ENCODE measurements at places on chromosomes 6 and 20.

- no peak for DNase-seq
Measured at GRCh38 chr6:36692220-36692619, 5.4 kb upstream of the RAB44 start.

DNA sequence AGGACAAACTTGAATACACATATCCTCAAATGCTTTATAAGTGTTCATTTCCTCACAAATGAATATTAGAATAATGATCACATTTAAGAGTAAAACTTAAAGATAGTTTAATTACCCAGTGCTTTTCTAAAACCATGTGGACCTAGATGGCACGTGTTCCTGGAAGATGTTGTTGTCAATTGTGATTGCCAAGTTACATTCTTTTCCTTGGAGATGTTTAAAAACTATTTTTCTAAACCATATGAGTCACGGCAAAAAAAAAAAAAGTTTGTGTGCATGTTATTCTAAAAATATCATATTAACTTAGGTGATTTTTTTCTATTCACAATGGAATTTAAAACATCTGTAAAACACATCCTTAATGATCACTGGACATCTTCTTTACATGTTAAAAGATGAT, 51.1 kb downstream of the RCAN2 start:
- no peak for DNase-seq

- DNase-seq = no peak
Measured at GRCh38 chr20:64212755-64213154, 42.8 kb upstream of the PCMTD2 start.

GRCh38 chr6:137254966-137255365, 35.8 kb upstream of the IFNGR1 start:
- no peak for DNase-seq

DNA sequence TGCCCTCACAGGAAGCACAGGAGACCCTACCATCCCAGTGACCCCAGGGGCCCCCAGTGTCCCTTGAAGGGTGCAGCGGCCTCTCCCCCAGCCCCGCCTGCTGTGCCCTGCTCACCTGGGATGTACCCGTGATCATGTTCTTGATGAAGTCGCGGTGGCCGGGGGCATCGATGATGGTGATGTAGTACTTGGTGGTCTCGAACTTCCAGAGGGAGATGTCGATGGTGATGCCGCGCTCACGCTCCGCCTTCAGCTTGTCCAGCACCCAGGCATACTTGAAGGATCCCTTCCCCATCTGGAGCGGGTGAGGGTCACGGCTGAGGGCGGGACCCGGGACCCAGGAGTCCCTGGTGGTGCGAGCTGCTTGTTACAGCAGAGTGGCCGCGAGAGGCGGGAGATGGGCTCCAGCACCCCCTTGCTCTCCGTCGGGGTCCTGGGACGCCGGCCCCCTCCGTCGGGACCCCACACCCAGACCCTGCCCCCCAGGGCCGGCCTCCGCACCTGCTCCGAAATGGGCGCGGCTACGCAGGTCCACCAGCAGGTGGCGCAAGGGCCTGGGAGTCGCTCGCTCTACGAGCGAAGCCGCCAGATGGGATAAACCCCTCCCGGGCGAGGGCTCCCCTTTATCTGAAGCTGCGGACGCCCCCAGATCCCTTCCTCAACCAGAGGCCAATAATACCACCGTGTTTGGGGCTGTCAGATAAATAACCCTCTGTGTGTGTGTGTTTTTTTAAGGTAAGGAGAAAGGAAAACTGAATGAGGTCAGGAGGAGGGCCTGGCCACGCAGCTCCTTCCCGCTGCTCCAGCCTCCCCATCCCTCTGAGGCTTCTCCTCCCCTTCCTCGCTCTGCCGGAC, 2.9 kb downstream of the EEF1A2 start:
- peak; percentile 73 for DNase-seq

GRCh38 chr6:109446072-109446471, 5.5 kb downstream of the SMPD2 start:
- DNase-seq = no peak

DNA sequence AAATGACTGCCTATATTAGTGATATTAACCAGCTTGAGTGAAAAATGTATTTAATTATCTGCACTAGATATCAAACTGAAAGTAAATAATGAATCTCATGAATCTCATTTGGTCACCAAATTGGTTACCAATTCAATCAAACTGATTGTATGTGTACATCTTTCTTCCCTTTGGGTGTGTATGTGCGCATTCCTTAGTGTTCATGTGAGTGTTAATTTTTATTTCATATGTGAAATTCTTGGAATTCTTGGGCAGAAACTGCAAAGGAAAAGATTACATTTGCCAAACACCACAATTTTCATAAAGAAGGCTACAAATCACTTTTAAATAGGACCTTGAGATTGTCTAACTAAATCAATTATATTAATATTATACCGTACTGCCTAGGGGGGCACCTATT, 648.4 kb upstream of the MARCKS start:
- DNase-seq = no peak

DNA sequence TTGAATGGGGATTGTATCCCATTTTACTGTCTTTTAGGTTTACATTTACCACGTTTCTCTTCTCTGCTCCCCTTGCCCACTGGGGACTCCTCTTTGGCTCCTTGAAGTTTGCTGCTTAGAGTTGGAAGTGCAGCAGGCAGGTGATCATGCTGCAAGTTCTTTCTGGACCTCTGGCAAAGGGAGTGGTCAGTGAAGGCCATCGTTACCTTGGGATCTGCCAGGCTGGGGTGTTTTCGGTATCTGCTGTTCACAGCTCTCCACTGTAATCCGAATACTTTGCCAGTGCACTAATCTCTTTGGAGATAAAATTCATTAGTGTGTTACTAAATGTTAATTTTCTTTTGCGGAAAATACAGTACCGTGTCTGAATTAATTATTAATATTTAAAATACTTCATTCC, 9.1 kb upstream of the EFCAB8 start:
- no peak for DNase-seq

GRCh38 chr6:72616406-72617015, 5.4 kb upstream of the KCNQ5 start:
- peak; percentile 8 for DNase-seq

- DNase-seq = peak; percentile 81
Measured at GRCh38 chr6:16128759-16129622, at the start of gene MYLIP. Gene MYLIP, plus strand, starts transcription at chr6:16129086. Its CDS starts 237 bp downstream, at chr6:16129323.

DNA sequence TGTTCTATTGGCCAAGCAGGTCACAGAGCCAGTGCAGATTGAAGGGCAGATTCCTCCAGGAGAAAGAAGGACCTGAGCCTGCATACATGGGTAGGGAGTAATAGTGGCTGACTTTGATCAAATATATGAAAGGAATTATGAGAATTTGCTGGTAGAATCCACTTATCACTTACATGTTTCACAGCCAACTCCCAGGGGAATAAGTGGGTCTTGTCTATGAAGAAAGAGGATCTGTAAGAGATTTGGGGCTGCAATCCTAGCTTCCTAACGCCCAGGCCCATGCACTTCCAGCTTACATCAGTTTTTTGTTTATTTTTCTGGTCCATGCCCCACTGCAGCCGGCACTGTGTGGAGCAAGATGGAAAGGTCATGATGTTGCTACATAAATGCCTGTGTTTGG, 107.9 kb upstream of the SYNDIG1 start:
- DNase-seq = no peak

DNA sequence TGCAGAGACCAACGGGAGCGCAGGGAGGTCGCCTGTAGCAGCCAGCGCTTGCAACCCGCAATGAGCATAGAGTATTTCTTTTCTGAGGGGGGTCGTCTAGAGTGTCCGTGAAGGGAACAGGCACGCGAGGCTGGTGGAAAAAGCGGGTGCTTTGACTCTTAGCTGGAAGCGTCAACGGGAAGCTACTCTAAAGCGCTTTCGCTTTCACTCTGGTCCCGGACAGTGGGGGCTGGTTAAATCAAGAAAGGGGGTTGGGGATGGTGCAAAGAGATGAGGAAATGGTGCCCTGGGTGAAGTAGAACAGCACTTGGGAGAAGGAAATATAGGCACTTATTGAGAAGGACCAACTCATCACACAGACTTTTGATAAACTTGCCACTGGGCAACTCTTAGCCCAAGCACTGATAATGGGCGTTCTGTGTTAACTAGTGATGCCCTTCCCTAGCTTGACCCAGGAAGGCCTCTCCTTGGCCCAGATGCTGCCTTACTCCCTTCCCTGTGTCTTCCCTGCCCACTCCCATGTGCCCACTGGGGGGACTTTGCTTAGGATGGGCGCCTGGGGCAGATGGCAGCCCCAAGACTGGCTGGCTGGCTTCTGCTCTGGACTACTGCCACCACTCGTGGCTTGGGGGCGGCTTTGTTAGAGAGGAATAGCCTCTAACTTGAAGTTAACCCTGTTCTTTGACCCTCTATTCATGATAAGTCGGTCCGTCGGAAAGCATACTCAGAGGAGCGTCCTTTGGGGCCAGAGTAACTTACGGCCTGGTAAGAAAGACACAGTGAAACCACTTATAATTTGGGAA, 585 bp downstream of the PSMB9 start:
- DNase-seq = no peak

GRCh38 chr6:50076431-50076830, 26.7 kb upstream of the DEFB112 start:
- DNase-seq = no peak

DNA sequence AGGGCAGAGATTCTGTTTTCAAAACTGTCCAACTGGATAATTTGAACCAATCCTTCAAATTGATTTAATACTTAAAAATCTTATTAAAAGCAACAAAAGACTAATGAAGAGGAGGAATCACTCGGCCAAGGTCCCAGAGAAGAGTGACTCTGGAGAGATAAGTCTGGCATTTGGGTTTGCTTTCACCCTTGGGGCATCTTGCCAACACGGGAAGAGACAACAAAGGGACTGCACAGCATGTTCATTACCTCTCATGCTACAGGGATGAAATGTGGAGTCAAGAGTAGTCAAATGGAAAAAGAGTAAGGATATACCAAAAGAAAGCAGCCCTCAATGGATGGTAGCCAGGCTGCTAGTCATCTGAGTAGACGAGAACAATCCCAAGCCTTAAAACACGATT, 68.2 kb downstream of the KHDRBS2 start:
- no peak for DNase-seq

GRCh38 chr6:12962987-12963386, 246.4 kb downstream of the PHACTR1 start:
- DNase-seq = no peak

DNA sequence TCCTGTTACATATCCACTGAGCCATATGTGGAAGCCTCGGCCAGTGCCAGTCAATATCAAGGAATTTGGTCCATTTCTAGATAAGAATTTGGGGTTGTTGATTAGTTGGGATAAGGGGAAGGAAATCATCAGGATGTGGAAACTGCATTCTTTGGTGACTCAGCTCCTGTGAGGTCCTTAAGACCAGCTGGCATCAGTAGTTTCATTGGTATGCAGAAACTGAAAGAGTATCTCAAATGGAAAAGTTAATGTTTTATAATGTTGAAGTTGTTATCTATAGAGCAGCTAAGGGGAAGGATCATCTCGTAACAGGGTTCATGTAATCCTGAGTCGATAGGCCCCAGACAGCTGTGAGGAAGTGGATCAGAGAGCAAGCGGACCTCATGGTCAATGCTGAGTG, 87.9 kb upstream of the PRND start:
- no peak for DNase-seq

DNA sequence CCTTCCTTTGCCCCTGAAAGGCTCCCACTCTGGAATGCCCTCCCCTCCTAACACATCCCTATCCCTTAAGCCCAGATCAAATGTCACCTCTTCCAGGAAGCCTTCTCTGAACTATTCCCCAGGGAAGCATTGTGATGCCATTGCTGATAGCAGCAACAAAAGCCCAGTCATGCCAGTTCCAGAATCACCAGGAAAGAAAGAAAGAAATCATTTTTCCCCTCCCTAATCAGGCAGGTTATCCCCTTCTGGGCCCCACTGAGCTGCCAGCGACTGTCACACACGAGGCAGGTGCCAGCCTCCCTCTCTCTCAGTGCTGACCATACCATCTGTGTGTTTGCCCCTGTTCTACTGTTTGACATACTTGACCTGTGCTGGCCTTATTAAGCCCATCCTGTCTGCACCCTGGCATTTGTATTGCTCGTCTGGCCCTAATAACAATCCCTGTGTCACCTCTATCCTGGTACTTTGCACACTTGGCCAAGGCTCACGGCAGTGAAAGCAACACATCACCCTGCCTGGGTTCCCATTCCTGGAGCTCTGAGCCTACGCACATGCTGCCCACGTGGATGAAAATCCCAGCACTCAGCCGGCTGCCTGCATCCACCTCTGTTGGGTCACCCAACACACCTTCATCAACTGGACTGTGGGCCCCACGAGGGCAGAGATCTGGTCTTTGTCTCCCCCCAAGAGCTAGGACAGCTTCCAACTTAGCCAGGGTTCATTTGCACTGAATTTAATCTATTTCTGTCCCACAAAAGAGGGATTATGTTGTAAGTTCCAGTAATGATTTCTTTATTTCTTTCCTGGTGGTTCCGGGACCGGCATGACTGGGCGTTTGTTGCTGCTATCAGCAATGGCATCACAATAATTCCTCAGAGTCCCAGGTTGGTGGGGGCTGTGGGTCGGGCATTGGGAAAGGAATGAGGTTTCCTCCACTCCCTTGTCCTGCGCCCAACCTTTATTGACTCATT, 5.3 kb upstream of the BPIFB1 start:
- DNase-seq = no peak

GRCh38 chr6:55888917-55889316, 13.5 kb upstream of the BMP5 start:
- no peak for DNase-seq

- DNase-seq = no peak
Measured at GRCh38 chr6:91127752-91128151, 540.9 kb upstream of the MAP3K7 start.

GRCh38 chr6:163863565-163863964, 449.0 kb downstream of the QKI start:
- no peak for DNase-seq

DNA sequence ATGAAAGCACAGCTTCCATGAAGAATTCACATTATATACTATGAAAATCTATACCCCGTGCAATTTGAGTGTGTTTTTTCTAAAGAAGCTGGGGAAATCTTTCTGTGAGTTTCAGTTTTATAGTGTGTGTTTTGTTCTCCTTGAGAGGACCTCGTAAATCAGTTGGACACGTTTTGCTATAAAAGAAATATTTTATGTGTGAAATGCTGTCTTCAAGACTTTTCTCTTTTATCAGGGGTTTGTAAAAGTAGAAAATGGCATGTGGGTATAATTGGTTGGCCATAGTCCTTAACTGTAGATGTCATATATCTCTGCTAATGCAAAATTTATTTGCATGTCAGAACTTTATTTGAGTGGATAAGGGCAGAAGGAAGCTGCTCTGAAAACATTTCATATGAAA, 186.2 kb downstream of the CDH4 start:
- DNase-seq = no peak

DNA sequence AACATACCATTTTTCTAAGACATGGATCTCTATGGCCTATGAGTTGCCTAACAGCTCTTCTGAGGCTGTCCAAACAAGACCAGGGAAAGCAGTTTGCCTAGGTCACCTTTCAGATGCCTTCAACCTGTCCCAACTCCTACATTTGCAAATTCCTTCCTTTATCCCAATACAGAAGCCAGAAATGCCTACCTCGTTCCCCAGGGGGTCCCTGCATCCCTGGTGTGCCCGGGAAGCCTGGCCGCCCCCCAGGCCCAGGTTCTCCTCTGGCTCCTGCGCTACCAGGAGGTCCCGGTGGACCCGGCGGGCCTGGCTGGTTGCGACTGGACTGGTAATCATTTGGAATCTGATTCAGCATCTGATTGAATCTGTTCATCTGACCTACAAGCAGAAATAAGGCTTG, 115.9 kb downstream of the COL12A1 start:
- DNase-seq = no peak

All from NCI-H345 (cell line).